H1 (cell line): ENCODE measurements at places on chromosomes 11 and 22.

DNA sequence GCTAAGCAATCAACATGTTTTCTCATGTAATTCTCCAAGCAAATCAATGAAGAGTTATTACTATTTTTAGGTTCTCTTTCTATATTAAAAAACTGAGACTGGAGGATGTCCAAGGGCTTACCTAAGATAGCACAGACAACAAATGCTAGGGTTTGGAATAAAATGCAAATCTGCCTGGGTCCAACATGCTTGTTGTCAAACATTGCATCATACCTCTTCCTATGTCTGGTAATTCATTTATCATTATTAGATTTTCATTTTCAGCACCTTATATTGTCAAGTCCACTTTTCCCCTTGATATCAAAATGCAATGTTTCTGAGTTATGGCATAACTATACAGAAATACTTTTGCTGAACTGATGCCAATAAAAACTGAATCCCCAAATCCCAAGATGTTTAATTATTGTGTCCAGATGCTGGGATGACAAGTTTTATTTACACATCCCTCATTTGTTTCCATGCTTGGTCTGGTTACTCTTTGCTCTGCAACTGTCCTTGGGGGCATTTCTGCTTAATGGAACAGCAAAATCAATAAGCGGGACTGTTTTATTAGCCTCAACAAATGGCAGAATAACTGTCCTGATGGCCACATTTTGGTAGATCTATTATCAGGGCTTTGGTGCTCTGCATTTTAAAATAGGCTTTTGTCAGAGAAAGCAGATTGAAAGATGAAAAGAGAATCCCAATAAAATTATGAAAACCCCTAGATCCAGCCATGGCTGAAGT, 86.0 kb downstream of the C11orf87 start:
- DNase-seq = no peak

- peak; percentile 61 for DNase-seq
Observed at GRCh38 chr22:26589367-26589844, 526 bp downstream of the TPST2 start.

DNA sequence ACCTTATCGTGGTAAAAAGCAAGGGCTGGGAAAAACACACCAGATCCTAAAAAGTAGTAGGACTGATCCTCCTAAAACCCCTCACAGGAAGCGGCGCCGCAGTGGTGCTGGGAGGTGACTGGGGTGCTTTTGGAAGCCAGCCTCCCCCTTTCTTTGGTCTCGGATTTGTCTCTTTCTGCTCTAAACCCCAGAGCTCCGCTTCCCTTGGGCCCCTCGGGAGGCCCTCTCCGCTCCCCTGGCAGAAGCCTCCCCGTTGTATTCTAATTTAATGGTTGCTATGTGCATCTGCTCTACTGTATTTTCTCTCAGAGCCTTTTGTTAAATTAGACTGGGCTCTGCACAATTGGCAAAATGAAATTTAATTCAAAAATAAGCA, 587.7 kb downstream of the OPCML start:
- DNase-seq = no peak

GRCh38 chr11:111586388-111586831, 15.8 kb upstream of the SIK2 start:
- DNase-seq = no peak

DNA sequence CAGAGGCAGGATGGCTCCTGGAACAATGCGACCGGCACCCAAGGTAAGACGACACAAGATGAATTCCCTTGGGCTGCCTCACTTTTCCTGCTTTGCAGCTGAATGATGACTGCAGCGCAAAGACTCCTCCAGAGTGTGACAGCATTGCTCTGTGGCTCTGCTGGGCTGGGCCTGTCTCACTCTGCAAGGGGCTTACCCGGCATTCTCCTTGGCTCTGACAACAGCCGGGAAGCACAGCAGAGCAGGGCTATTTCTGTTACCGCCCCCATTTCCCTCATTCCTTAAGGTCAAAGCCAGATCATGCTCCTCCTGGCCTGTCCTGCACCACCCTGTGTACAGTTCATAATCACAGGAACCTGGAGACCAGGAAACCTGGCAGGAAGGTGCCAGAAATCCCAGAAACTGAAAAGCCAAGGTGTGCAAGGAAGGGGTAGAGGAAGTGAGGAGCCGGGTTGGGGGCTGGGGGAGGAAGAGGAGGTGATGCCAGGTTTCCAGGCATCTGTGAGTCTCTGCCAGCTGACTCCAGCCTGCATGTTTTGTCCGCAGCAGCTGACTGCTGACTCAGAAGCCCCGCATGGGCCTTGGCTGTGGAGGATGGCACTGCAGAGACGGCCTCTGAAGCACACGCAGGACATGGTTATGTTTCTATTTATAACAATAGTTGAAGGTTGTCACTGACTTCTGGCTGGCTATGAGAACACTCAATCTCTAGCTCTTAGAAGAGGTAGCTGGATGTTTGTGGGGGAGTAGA, 113.6 kb downstream of the MICAL3 start:
- DNase-seq = peak; percentile 55

GRCh38 chr11:14193644-14194043, 165.3 kb downstream of the RRAS2 start:
- no peak for DNase-seq

- DNase-seq = no peak
Observed at GRCh38 chr11:78603792-78604191, 29.1 kb upstream of the NARS2 start.

DNA sequence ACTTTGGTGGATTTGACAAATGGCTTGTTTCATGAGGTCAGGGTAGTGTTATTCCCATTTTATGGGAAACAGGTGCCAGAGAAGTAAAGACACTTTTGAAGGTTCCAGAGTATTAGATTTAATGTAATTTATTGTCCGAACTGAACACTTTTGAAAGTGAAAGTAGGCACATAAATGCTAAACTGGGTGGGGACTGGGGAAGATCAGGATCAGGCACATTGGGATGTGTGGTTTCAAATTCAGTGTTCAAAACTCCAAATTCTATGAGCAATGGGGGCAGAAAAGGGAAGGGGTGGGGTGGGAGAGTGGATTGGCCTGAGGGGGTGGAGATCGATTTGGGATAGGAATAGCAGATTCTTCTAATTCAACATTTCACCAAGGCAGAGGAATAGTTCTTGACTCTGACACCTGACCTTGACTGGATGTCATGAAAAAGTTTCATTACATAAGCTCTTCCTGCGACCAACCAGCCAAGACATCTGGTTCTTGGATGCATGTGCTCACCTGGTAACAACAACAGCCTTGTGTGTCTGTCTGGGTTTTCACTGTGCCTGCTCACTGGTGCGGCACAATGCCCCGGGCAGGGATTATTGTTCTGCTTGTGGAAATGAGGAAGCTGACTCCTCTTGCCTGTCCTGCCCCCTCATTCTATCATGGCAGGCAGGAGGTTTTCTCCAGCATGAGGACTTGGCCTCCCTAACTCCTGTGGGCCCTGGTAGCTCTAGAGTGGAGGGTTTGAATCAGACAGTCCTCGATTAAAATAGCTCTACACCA, 10.8 kb downstream of the PPFIBP2 start:
- DNase-seq = no peak

DNA sequence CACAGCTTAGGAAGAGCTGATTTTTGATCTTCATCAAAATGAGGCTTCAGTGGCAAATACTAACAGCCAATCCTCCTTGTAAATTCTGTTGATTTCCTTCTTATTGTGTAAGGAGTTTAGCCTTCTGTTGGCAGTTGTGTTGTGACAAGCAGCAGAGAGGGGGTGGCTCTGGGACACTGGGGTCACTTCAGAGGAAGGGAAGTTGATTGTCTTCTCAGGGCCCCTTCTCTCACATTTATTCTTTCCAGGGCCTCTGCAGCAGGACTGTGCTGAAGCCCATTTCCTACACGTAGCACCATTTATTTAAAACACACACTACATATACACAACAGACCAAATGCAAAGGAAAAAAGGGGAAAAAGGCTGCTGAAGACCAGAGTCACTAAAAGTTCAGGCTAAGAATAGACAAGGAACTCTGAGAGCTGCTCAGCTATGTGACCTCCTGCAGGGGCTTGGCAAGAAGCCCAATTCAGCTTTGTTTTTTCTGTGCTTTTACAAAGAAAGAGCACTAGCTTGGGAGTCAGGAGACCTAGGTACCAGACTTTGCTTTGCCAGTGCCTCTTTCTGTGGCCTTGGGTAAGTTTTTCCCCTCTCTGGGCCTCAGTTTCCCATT, 28.3 kb upstream of the UPB1 start:
- no peak for DNase-seq

DNA sequence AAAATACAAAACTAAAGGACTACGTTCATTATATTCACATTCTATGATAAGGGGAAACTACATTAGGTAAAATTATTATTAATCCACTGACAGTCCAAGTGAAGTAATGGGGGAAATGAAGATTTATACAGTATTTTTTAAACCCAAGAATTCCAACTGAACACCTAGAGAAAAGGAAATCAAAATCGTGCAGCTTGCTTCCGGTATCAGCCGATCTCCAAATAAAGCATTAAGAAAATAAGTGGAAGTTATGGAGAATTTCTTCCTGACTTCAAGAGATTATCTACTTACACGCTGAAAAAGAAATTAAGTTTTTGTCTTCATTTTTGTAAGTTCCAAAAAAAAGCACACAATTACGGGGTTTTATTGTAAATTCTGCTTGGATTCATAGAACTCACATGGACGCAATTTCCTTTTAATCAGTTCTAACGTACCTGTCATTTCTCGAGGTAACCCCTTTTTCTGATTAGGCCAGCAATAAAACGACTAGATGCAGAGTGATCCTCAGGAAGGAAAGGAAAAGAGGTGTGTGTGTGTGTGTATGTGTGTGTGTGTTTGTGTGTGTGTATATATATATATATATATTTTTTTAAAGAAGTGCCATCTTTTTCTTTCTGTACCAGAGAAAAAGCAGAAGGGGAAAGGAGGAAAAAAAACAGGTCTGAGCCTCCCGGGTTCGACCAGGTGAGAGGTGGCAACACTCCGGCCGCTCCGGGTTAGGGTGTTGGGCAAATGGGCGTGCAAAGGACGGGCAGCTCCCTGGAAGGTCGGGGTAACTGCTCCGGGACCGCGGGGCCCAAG, 1.1 kb downstream of the ZBTB44 start:
- no peak for DNase-seq

DNA sequence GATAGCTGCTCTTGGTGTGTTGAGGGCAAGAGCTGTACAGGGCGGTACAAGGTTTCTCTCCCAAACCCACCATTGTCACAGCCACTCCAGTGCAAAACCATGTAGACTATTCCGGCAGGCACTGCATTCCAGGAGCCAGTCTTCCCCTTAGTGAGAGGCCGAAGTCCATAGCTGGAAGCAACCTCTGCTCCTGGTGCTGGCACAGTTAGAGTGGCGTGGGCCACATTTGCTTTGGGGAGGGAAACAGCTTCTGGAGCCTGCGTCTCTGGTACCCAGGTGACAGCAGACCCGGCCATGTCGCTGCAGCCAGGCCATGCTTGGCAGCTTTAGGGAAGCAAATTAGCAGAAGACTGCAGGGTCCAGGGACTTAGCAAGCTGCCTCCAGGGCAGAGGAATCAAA, 788.0 kb downstream of the BRD1 start:
- DNase-seq = no peak

GRCh38 chr11:116840224-116840745, 2.9 kb upstream of the APOA1 start:
- no peak for DNase-seq

DNA sequence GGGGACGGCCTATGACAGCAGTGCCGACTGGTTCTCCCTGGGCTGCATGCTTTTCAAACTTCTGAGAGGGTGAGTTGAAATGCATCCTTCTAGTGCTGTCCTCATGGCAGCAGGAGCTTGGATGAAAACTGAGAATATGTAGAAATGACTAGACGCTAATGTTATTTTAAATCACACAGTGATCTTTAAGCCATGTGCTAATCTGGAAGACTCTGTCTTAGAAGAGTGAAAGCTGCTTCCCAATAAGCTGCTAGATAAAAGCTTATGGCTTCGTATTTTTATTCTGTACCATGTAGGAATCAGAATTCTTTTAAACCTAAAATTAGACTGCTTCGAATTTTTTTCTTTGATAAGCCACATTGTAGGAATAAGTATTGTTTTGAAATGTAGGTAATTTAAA, 46.8 kb upstream of the MYO18B start:
- DNase-seq = no peak

GRCh38 chr11:31442086-31442485, 67.3 kb downstream of the IMMP1L start:
- no peak for DNase-seq

DNA sequence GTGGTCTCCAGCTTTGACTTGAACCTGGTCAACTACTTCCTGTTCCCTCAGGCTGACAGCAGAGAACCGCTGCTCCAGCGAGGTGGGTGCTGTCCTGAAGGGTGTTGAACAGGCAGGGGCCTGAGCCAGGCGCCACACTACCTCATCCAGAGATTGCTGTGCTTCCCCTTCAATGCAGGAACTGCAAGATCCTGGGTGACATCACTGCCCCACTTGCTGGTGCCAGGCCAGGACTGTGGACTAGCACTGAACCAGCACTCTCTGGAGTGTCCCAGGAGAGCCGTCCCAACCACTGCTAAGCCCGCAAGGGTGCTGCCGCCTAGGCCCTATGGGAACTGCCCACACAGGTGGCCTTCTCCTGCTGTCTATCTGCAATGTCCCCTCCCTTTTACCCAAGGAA, 51.7 kb downstream of the GAB4 start:
- no peak for DNase-seq

DNA sequence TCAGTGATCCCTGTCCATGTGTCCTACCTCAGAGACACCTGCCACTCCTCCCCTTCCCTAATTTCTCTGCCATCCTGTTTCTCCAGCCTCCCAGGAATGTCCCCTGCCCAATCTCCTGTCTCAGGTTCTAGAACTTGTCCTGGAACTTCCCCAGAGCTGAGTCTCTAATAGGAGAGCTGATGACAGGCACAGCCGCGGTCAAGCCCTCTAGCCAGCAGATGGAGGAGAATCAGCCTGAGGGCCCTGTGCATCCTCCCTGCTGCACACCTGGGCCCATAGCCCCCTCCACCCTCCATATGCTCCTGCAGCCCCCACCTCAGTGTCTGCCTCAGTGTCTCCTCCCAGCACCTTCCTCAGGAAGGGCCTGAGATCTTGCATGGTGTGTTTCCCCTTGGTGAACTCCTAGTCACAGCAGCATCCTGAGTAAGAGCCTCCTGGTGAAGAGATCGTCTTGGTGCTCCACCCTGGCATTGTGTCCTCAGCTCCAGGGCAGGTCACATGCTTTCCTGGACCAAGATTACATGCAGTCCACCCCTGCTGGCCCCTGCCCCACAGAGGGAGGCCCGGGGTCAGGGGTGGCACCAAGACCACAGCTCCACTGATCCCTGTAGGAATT, 43.9 kb upstream of the VPREB1 start:
- DNase-seq = no peak

GRCh38 chr11:101509922-101510321, 73.9 kb downstream of the TRPC6 start:
- no peak for DNase-seq
